ENCODE measurements at places on chromosomes 1 and 21.

GRCh38 chr21:31457675-31458074 is 113.6 kb upstream of the TIAM1 start:
- H3K27ac ChIP-seq, result no peak overlapping the region
- H3K36me3 ChIP-seq, result peaks cover 8% of the 10 kb centered on the region

DNA sequence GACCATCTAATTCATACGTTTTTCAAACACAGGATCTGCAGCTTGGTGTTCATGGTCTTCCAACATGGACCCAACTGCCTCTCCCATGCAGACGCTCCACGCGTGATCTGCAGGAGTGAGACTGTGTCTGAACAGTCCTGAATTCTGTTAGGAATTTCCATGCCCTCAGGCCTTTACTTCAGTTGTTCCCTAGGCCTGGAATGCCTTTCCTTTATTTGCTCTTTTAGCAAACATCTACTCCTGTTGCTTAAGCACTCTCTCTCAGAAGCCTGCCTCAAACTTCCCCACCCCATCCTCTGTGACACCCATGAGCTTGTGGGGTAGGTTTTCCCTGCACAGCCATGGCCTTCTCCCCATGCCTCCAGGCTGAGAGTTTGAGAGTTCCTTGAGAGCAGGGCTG is 73.7 kb downstream of the DMRTB1 start:
- DNase-seq, result no peak
- no peak overlapping the region for H3K4me3 ChIP-seq
- peaks cover 3% of the 10 kb centered on the region for H3K27me3 ChIP-seq
- H3K27ac ChIP-seq, result peak overlapping the region; percentile 30
- H3K4me1 ChIP-seq, result no peaks in the 10 kb centered on the region
- no peaks in the 10 kb centered on the region for H3K36me3 ChIP-seq

- no peak overlapping the region for H3K27ac ChIP-seq
- H3K4me1 ChIP-seq, result no peaks in the 10 kb centered on the region
These were observed 162.7 kb downstream of the DNM3 start for GRCh38 chr1:172003766-172004530.

DNA sequence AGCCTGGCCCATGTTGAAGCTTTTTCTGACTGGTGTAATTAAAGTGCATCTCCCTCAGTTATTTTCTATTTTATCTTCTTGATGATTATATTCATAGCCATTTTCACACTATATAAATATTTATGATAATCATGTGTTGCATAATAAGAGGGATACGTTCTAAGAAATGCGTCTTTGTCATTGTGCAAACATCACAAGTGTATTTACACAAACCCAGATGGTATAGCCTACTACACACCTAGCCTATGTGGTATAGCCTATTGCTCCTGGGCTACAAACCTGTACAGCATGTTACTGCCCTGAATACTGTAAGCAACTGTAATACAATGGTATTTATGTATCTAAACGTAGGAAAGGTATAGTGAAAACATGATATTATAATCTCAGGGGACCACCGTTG is 88.1 kb downstream of the BACH1 start:
- no peak overlapping the region for H3K4me3 ChIP-seq
- H3K27me3 ChIP-seq, result no peaks in the 10 kb centered on the region
- no peak overlapping the region for H3K27ac ChIP-seq
- H3K4me1 ChIP-seq, result peaks cover 13% of the 10 kb centered on the region
- H3K36me3 ChIP-seq, result peaks cover 9% of the 10 kb centered on the region

- no peak for DNase-seq
- H3K27me3 ChIP-seq, result no peaks in the 10 kb centered on the region
- H3K4me1 ChIP-seq, result no peaks in the 10 kb centered on the region
- no peaks in the 10 kb centered on the region for H3K36me3 ChIP-seq
These were observed 136.4 kb upstream of the KCNE2 start for GRCh38 chr21:34227386-34227852.

DNA sequence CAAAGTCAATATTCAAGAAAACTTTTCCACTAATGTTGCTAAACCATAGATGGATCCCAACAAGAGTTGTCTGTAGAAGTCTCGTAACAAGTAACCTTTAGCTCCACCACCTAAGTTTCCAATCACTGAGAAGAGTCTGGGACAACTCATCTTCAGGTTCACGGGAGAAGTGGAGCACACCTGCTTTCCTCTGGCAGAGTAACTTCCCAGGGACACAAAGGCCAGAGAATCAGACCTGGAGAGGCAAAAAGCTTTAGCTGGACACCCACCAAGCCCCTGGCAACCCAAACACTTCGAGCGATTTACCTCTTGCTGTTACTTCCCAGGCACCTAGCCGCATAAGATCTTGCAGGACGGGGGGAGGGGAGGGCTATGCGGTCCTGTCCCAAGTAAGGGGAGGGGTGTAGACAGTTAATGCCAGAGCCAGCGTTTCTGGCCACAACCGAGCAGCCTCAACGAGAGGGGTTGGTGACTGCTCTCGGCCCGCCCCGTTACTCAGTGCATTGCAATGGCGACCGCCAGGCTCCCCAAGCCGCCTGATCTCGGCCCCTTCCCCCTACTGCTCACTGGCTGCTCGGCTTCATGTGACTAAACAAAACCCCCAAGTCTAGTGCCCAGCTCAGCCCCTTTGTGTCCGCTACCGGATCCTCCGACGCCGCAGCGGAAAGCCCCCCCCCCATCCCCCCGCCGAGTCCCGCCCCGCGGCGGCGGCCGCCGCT is 709 bp downstream of the ZNF644 start:
- DNase-seq, result peak; percentile 69
- H3K4me3 ChIP-seq, result peak overlapping the region; percentile 100
- H3K27ac ChIP-seq, result peak overlapping the region; percentile 100
- H3K27me3 ChIP-seq, result no peaks in the 10 kb centered on the region
- peaks cover 4% of the 10 kb centered on the region for H3K36me3 ChIP-seq
- H3K4me1 ChIP-seq, result peaks cover 44% of the 10 kb centered on the region

DNA sequence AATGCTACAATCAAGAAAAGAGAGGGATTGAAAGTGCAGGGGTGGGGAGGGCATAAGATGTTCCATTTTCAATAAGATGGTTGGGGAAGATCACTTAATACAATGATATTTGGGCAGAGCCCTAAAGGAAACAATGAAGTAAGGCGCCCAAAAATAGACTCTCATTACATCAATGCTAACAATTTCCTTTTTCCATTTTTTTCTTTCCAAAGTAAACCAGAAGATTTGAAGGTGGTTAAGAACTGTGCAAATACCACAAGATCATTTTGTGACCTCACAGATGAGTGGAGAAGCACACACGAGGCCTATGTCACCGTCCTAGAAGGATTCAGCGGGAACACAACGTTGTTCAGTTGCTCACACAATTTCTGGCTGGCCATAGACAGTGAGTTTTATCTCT is 16.8 kb downstream of the IFNAR2 start:
- DNase-seq, result no peak
- no peak overlapping the region for H3K27ac ChIP-seq
- peaks cover 38% of the 10 kb centered on the region for H3K36me3 ChIP-seq
- H3K27me3 ChIP-seq, result no peaks in the 10 kb centered on the region
- H3K4me3 ChIP-seq, result no peak overlapping the region
- H3K4me1 ChIP-seq, result no peaks in the 10 kb centered on the region

DNA sequence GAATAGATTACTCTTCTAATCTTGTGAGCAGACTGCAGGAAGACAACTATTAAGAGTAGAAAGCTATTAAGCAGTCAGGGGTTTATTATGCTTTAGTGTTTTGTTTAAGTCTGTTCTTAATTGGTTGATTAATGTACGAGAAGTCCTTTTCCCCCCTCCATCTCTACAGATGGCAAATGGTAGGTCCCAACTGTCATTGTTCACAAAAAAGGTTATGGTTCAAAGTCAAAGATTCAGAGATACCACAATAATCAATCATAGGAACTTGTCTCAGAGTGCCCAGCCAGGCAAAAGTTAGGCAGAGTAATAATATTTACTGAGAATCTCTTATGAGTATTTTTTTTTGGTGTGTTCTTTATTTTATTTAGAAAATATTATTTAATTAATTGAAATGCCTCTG is 26.8 kb downstream of the NFIA start:
- peaks cover 23% of the 10 kb centered on the region for H3K4me1 ChIP-seq
- no peak overlapping the region for H3K27ac ChIP-seq
- no peak for DNase-seq
- no peak overlapping the region for H3K4me3 ChIP-seq
- H3K36me3 ChIP-seq, result no peaks in the 10 kb centered on the region

GRCh38 chr1:233289676-233290075 is 5.8 kb downstream of the PCNX2 start:
- DNase-seq, result no peak
- H3K27me3 ChIP-seq, result no peaks in the 10 kb centered on the region
- no peak overlapping the region for H3K4me3 ChIP-seq
- H3K36me3 ChIP-seq, result peaks cover 12% of the 10 kb centered on the region

DNA sequence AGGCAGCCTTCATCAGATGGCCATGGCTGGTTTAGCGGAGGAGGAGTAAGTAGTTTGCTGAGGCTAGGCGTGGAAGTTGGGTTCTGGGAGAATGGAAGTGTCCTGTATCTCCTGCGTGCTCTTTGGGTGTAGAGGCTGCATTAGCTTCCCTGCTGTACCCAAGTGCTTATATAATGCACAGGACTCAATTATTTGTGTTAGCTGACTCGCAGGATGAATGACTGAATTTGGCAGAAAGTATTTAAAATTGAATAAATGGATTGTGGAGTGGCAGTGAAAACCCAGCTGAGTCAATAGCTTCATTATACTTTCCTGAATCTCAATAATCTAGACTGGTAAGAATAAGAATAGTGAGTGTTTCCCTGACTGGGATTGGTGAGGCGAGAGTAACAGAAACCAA is 13.8 kb downstream of the DNTTIP2 start:
- no peak overlapping the region for H3K27ac ChIP-seq
- no peaks in the 10 kb centered on the region for H3K4me1 ChIP-seq
- no peak overlapping the region for H3K4me3 ChIP-seq
- peaks cover 14% of the 10 kb centered on the region for H3K27me3 ChIP-seq
- DNase-seq, result no peak

GRCh38 chr1:178580876-178581275 is 68.0 kb downstream of the TEX35 start:
- H3K4me3 ChIP-seq, result no peak overlapping the region
- peaks cover 5% of the 10 kb centered on the region for H3K4me1 ChIP-seq
- no peaks in the 10 kb centered on the region for H3K27me3 ChIP-seq

DNA sequence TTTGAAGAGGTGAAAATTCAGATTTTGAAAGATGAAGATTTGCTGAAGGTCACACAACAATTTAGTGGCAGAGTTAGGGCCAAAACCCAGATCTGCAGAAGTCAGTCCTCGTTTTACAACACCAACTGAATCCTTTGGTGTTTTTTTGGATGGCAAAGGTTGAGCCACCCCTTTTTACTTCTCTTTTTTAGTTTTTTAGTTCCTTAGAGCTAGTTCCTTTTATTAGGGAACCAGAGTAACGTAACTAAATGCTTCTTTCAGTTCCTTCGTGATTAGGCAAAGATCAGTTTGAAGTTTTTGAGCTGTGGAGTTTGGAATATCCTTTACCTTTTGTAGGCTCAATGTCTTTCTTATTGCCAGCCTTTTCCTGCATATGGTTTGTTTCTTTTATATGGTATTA is 67.9 kb upstream of the ARID1A start:
- no peak for DNase-seq
- H3K27me3 ChIP-seq, result no peaks in the 10 kb centered on the region
- no peak overlapping the region for H3K27ac ChIP-seq
- H3K4me3 ChIP-seq, result no peak overlapping the region
- no peaks in the 10 kb centered on the region for H3K36me3 ChIP-seq

GRCh38 chr1:170755795-170756194 is 91.9 kb downstream of the PRRX1 start:
- no peak overlapping the region for H3K4me3 ChIP-seq
- no peak overlapping the region for H3K27ac ChIP-seq
- H3K4me1 ChIP-seq, result no peaks in the 10 kb centered on the region
- no peak for DNase-seq

GRCh38 chr1:200038981-200039848 is 11.7 kb downstream of the NR5A2 start:
- H3K27me3 ChIP-seq, result peaks cover 48% of the 10 kb centered on the region
- peak overlapping the region; percentile 81 for H3K4me3 ChIP-seq
- no peak for DNase-seq
- no peak overlapping the region for H3K27ac ChIP-seq
- no peaks in the 10 kb centered on the region for H3K36me3 ChIP-seq

DNA sequence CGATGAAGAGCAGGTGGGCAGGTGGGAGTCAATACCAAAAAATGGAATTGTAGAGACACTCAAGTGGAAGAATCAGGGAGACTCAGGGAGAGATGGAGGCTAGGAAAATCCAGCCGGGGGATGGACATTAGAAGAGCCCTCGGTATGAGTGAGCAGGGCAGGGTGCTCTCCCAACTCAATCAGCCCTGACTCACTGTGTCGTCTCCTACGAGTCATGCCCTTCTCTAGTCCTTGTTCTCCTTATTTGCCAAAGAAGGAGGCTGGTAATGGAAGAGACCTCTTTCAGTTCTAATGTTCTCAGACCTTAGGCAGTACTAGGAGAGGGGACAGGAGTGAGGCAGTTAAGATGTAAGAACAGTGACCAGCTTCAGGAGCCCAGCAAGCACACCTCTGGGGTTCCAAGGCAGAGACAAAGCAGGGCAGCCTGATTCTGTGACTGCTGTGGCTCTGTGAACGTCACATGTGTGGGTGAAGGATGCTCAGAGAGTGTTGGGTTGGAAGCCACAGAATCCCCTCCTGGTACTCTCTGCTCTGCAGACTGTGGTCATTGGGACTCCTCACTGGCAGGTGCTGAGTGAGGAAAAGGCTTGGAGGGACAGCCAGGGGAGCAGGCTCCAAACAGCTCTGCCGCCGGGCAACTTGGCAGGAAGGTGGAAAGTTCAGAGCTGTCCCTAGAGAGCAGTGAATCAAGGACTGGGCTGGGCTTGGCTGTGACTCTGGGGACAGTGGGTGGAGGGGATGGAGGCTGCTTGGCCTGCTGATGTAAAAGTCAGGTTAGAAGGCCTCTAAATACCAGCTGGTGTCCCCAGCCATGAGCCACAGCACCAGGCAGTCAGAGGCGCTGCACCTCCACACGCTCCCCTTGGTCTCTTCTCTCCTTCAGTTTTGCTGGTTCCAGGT is 11.1 kb upstream of the GJA5 start:
- H3K36me3 ChIP-seq, result no peaks in the 10 kb centered on the region
- DNase-seq, result no peak
- H3K27ac ChIP-seq, result peak overlapping the region; percentile 66
- H3K4me3 ChIP-seq, result no peak overlapping the region
- peaks cover 4% of the 10 kb centered on the region for H3K27me3 ChIP-seq
- peaks cover 12% of the 10 kb centered on the region for H3K4me1 ChIP-seq

GRCh38 chr21:14382486-14382834 is 486 bp downstream of the HSPA13 start:
- H3K4me3 ChIP-seq, result peak overlapping the region; percentile 99
- peaks cover 44% of the 10 kb centered on the region for H3K4me1 ChIP-seq
- no peak for DNase-seq
- peak overlapping the region; percentile 100 for H3K27ac ChIP-seq
- H3K36me3 ChIP-seq, result no peaks in the 10 kb centered on the region

GRCh38 chr1:74771913-74772515 is 39.1 kb downstream of the TYW3 start:
- H3K4me1 ChIP-seq, result no peaks in the 10 kb centered on the region
- DNase-seq, result peak; percentile 32
- H3K27ac ChIP-seq, result no peak overlapping the region
- no peaks in the 10 kb centered on the region for H3K36me3 ChIP-seq
- peaks cover 14% of the 10 kb centered on the region for H3K27me3 ChIP-seq
- H3K4me3 ChIP-seq, result no peak overlapping the region

DNA sequence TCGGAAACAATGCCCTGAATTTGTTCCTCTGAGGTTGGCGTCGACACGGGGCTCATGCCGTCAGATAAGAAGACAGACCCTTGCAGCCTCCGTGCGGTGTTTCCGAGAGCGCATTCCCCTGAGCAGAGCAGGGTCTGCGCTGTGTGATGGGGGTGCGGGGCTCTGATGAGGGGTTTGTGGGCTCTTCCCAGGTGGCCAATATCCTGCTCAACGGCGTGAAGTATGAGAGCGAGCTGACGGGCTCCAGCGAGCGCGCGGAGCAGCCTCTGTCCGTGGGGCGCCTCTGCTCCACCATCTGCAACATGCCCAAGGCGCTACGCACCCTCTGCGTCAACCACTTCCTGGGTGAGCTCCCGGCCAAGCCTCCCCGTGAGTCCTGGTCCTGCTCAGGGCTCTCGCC is 17.3 kb downstream of the SLC45A1 start:
- H3K27me3 ChIP-seq, result no peaks in the 10 kb centered on the region
- no peak overlapping the region for H3K4me3 ChIP-seq
- no peak overlapping the region for H3K27ac ChIP-seq
- H3K36me3 ChIP-seq, result peaks cover 5% of the 10 kb centered on the region

Data from neural crest cell (in vitro differentiated cells).